ENCODE measurements at places on chromosomes 5 and 9.

DNA sequence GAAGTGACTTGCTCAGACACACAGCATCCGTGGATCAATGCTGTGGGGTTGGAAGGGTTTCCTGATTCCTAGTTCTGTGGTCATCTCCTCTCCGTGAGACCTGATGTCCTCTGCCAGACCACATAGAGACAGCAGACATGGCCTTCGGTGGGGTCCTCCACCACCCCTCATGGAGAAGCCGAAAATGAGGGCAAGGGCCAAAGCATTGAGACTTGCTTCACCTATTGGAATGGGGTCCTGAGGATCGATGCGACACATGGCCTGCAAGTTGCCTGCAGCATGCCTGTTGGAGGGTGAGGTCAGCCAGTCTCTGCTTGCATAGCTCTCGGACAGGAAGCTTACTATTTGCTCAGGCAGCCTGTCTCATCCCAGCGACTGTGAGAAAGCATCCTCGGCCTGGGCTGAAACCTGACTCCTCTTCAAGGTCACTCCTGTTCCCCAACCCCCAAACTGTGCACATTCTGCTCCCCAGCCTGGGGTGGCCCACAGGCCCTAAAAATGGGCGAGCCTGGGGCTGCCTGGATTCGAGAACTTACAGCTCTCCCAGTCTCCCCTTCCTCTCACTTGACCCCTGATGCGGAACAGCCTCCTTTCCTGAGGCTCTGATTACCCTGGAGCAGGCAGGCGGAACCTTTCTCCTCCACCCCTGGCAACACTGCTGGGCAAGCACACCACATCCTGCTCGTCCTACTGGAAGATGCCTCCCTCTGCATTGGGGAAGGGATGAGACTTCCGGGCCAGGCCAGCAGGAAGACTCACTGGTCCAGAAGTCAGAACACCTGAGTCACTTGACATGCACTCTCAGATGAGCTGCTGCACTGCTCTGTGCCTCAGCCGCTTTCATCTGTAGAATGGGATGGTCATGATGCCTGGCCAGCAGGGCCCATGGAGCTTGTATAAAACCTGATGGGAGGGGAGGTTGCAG is 186.9 kb downstream of the RGS3 start:
- no peak overlapping the region for H3K27ac ChIP-seq
- peaks cover 6% of the 10 kb centered on the region for H3K27me3 ChIP-seq
- DNase-seq: no peak

- no peak for DNase-seq
- no peaks in the 10 kb centered on the region for H3K27me3 ChIP-seq
- H3K27ac ChIP-seq: no peak overlapping the region
- H3K4me1 ChIP-seq: no peaks in the 10 kb centered on the region
- no peak overlapping the region for H3K4me3 ChIP-seq
- no peaks in the 10 kb centered on the region for H3K36me3 ChIP-seq
Observed at GRCh38 chr9:21906881-21907280, 87.3 kb downstream of the CDKN2A start.

- no peaks in the 10 kb centered on the region for H3K27me3 ChIP-seq
- no peak for DNase-seq
- H3K4me1 ChIP-seq: no peaks in the 10 kb centered on the region
- no peak overlapping the region for H3K27ac ChIP-seq
Observed at GRCh38 chr5:136062366-136063274, 33.8 kb downstream of the TGFBI start.

DNA sequence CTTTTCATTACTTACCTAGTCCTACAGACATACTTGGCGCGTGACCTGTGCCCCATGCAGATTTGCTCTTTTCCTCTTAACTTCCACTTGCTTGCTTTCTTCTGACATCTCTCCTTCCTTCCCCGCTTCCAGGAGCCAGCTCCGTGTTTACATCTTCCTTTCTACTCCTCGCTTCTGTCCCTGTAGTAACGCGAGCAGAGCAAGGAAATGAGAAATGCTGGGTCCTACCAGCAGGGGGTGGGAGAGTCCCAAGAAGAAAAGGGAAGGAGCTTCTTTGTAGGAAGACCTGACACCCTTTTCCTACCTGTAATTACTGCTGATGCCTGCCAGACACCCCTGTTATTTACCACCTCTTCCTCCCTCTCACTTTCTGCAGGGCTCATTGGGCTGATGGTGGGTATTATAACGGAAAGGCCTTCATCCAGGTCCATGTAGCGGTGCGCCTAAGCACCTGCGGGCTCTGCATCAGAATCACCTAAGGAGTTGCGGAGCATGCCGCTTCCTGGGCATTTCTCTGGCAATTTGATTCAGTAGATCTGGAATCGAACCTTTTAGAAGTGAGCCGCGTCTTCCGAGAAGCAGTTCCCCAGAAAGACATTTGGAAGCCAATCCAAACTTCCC is 1260.8 kb upstream of the WWC1 start:
- no peak for DNase-seq
- no peak overlapping the region for H3K27ac ChIP-seq
- no peaks in the 10 kb centered on the region for H3K4me1 ChIP-seq
- H3K27me3 ChIP-seq: no peaks in the 10 kb centered on the region

- H3K36me3 ChIP-seq: no peaks in the 10 kb centered on the region
- H3K4me3 ChIP-seq: no peak overlapping the region
- H3K4me1 ChIP-seq: no peaks in the 10 kb centered on the region
- DNase-seq: no peak
- no peak overlapping the region for H3K27ac ChIP-seq
- H3K27me3 ChIP-seq: no peaks in the 10 kb centered on the region
Observed at GRCh38 chr9:114824110-114824509, 18.3 kb upstream of the TNFSF15 start.

GRCh38 chr5:52840277-52841050 is 52.7 kb downstream of the ITGA1 start:
- no peak for DNase-seq
- H3K27me3 ChIP-seq: no peaks in the 10 kb centered on the region
- H3K4me1 ChIP-seq: no peaks in the 10 kb centered on the region
- H3K27ac ChIP-seq: no peak overlapping the region
- H3K36me3 ChIP-seq: no peaks in the 10 kb centered on the region

DNA sequence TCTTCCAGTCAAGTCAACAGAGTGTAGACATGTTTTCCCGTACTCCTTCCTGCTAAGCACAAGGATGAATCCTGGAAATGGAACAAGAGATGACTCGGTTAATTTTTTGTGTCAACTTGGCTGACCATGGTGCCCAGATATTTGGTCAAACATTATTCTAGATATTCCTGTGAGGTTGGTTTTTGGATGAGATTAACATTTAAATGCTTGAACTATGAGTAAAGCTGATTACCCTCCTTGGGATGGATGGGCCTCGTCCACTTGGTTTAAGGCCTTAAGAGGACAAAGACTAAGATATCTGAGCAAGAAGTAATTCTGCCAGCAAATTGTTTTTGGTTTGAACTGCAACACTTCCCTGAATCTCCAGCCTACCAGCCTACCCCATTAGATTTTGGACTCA is 338.1 kb upstream of the MSX2 start:
- no peaks in the 10 kb centered on the region for H3K4me1 ChIP-seq
- H3K27me3 ChIP-seq: no peaks in the 10 kb centered on the region
- DNase-seq: no peak
- no peak overlapping the region for H3K27ac ChIP-seq

- H3K27me3 ChIP-seq: no peaks in the 10 kb centered on the region
- DNase-seq: no peak
- H3K4me1 ChIP-seq: no peaks in the 10 kb centered on the region
- H3K36me3 ChIP-seq: no peaks in the 10 kb centered on the region
Observed at GRCh38 chr9:122444041-122444733, 33.5 kb downstream of the OR1J1 start.

DNA sequence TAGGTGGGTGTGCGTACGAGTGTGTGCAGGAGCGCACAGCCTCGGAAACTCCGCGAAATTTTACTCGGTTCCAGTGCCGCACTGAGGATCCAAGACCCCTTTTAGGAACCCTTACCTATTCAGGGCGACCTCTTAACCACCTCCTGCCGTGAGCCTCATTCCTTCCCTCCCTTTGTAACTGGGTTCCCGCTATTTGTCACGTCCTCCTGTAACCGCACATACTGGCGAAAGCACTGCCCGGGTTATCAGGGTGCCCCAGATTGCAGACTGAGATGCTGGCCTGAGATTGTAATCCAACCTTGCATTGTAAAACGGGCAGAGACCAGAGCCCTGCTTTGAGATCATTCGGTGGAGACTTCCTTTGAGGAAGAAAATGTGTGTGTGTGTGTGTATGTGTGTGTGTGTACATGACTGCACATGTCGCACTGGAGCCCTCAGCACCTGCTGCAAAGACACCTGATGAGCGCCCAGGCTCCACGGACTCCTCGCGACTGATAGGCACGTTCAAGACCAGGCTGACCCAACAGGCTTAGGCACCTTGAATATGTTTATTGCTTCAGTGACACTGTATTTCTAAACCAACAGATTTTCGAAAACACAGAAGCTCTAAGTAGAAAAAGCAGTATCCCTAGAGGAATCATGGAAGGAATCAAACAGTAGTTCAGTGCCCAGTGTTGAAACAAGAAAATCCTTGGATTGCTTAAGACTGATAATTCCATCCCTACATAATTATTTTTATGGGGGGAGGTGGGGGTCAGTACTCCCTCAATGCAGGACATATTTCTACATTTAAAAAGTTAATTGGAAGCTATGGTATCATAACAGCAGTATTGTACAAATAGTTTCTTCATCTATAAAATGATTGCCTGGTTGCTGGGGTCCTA is 86.5 kb upstream of the TNFAIP8 start:
- H3K4me3 ChIP-seq: peak overlapping the region; percentile 76
- H3K36me3 ChIP-seq: no peaks in the 10 kb centered on the region
- H3K27ac ChIP-seq: peak overlapping the region; percentile 87
- peaks cover 54% of the 10 kb centered on the region for H3K4me1 ChIP-seq
- DNase-seq: peak; percentile 87
- no peaks in the 10 kb centered on the region for H3K27me3 ChIP-seq

- DNase-seq: no peak
- H3K36me3 ChIP-seq: no peaks in the 10 kb centered on the region
- H3K27ac ChIP-seq: peak overlapping the region; percentile 97
Observed at GRCh38 chr9:120894321-120895148, 17.5 kb upstream of the PHF19 start.

DNA sequence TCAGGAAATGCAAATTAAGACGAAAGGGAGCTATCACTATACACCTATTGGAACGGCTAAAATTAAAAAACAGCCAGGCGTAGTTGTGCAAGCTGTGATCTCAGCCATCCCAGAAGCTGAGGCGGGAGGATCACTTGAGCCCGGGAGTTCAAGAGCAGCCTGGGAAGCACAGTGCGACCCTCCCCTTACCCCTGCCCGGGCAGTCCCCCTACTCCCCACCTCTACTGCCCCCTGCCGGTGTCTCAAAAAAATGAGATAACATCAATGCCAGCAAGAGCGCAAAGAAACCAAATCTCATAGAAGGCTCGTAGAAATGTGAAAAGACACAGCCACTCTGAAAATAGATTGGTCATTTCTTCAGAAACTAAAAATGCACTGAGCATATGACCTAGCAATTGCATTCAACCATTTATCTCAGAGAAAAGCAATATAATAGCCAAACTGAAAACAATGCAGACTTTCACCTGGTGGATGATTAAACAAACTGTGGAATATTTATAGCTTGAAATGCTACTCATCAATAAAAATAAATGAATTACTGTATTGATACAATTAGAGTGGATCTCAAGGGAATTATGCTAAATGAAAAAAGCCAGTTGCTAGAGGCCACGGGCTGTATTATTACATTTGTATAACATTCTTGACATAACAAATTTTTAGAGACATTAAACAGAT is 20.6 kb downstream of the OR2V2 start:
- peaks cover 34% of the 10 kb centered on the region for H3K27me3 ChIP-seq
- H3K27ac ChIP-seq: no peak overlapping the region
- no peak overlapping the region for H3K4me3 ChIP-seq
- no peaks in the 10 kb centered on the region for H3K4me1 ChIP-seq

DNA sequence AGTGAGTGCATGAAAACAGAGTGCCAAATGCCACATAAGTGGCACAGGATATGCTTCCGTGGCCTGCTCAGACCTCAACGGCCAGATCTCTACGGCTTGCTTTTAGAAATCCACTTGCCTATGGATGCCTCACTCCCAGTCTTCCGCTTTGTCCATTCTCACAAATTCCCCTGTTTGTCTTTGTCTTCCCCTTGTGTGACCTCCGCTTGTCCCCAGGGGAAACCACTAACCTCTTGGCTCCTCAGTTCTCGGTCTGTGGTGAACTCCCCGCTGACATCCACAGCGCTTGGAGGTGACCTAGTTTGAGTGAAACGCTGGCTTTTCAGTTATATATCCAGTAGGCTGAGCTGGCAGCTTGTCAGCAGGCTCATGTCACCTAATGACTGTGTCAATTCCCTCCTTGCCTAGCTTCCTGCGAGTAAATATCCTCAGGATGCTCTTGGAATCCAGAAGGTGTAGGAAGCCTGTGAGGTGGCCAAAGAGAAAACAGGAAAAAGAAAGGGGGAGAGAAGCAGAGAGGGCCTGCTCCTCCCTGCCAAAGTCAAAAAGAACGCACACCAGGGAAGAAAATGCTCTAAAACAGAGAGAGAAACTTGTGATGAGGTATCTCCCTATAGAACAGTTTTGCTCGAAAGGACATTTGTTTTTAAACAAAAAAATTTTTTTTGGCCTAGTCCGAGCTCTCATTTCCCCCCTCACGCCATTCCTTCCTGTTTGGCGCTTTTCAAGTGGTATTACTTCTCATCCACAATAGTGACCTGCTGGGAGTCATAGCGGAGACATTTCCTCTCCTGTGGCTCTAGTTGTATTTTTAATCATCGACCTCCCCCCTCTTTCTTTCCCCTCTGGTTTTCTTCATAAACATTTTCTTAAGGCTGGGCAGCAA is 101.6 kb upstream of the SPRY4 start:
- no peaks in the 10 kb centered on the region for H3K27me3 ChIP-seq
- no peak overlapping the region for H3K4me3 ChIP-seq
- DNase-seq: no peak
- peaks cover 62% of the 10 kb centered on the region for H3K4me1 ChIP-seq
- no peaks in the 10 kb centered on the region for H3K36me3 ChIP-seq

DNA sequence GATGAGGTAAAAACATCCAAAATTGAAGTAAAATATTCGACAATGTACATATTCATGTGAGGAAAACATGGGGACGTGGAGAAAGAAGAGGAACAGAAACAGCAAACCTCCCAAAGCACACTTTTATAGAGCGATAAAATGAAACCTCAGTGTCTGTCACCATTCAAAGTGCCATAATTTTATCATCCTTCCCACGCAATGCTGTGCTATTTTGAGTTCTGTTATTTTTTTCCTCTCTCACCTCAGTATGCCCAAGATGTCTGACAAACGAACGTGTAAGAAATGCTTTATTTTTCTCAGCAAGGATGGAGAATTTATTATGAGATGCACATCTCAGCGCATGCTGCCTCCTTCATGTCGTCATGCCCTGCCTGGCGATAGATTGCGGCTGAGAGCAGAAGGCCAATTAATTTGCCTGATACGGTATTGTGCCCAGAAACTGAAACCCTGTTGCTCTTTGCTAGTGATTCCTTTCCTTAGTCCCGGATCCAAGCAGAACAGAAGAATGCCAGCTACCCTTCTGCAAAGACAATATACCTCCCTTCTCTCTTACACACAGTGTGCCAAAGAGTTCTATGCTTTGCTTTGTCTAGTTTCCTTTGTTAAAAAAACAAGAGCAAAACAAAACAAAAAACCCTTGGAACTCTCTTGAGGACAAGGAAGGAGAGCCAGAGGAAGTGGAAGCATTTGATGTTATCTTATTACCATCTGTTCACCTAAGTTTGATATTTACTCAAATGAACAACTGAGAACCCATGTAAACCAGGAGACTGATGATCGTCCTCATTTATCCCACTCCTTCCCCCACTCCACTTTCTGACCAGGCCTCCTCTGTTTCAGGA is 192.4 kb downstream of the SEMA6A start:
- no peaks in the 10 kb centered on the region for H3K27me3 ChIP-seq
- no peaks in the 10 kb centered on the region for H3K4me1 ChIP-seq
- no peak overlapping the region for H3K27ac ChIP-seq
- no peak overlapping the region for H3K4me3 ChIP-seq
- H3K36me3 ChIP-seq: no peaks in the 10 kb centered on the region

- no peaks in the 10 kb centered on the region for H3K27me3 ChIP-seq
- H3K4me3 ChIP-seq: no peak overlapping the region
- H3K27ac ChIP-seq: no peak overlapping the region
- peaks cover 33% of the 10 kb centered on the region for H3K4me1 ChIP-seq
- H3K36me3 ChIP-seq: peaks cover 24% of the 10 kb centered on the region
Observed at GRCh38 chr5:1011226-1011631, 2.6 kb downstream of the NKD2 start.
